ENCODE measurements at places on chromosomes 16 and 17.
A peak's percentile ranks its signal among the peaks of the same experiment; 100 is the strongest.

- DNase-seq = no peak
Observed at GRCh38 chr17:63595132-63595531, 5.6 kb upstream of the TACO1 start.

GRCh38 chr17:19292377-19292711, 55.2 kb downstream of the EPN2 start:
- DNase-seq = no peak

DNA sequence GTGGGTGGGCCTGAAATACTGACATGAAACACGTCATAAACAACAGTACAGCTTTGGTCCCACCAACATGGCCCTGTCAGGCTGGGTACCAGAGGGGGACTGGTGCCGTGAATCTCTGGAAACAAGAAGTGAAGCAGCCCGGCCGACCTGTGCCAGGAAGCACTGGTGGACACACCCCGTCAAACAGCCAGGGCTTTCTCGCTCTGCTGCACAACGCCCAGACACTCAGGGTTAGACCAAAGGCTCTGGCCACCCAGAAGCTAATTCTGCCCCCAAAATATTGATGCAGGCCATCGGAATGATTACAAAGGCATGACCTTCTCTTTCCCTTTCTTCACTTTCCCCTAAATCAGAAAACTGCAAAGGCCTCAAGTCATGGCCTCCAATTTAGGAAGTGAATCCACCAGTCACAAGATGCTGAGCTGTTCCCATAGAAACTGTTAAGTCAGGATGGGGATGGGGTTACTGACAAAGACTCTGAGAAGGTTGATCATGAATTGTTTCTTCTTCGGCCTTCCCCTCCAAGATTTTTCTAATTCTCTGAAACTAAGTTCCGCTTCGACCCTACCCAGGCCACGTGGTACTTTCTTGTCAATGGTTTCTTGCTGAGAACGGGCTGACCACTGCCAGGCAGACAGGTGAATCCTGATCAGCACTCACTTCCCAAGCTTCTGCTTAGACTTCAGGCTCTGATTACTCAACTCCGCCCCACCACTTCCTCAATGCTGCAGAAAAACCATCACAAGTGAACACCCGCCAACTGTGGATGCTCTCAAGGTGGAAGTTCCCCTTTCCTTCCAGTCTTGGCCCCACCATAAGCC, 6.7 kb downstream of the PITPNA start:
- no peak for DNase-seq

DNA sequence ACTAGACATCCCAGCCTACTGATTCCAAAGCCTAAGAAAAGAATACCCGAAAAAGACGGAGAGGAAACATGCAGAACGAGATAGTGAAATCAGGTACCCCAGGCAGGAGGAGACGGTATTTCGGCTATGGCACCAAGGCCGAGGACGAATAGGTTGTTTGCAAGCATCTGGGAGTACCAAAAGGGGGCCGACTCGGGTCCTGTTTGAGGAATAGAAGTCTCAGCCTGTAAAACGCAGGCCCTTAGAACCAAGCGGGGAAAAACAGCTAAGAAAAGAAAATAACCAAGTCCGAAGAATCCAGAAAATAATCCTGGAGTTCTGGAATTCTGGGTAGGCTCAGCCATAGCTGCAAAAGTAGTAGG, 537 bp downstream of the SLC35B1 start:
- no peak for DNase-seq

DNA sequence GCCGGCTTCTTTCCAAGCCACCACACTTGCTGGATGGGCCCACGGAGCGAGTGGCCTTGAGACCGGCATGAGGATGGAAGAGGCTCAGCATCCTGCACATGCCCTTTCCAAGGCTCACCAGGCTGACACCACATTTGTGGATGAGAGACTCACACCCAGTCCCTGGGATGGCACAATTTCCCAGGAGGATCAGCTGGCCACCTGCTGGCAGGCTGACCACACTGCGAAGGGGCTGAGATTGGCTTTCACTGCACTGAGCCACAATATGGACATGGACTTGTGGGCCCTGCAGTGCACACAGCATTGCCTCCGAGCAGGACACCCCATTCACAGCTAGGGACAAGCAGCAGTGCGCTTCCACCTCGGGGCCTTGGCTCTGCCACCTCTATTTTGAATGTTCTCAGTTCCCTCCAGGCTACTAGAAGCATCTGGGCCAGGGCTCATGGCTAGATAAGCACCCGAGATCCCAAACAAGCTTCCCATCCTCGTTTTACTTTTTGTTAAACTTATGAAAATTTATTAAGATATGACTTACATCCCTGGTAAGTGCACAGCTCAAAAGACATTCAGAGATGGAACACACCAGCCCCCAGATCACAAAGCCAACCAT, 25.3 kb upstream of the KSR1 start:
- DNase-seq = no peak

DNA sequence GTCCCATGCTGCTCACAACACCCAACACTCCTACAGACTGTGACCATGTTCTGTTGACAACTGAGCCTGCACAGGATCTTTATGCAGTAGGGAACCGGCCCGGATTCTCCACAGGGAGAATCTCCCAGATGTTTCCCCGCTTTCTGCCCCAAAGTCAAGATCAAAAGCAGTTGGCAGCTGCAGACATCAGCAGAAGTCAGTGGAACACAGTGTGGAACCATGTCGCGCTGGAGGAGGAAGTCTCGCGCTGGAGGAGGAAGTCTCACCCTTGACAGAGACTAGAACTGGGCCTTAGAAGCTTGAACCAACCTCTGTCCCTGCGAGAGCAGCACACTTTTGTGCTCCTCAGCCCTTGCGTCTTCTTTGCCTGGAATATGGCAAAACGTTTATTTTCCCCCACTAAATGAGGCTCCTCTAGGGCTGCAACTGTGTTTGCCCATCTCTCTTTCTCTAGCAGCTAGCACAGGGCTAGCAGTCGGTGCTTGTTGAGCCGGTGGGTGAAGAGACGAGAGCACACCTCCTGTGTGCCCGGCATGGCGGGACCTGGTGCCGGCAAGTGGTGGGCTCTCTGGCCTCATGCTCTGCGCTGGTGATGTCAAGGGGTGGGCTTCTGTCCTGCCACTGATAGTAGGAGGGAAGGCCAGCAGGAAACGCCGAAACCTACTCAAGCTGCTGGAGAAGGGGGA, 2.1 kb upstream of the MRC2 start:
- no peak for DNase-seq

DNA sequence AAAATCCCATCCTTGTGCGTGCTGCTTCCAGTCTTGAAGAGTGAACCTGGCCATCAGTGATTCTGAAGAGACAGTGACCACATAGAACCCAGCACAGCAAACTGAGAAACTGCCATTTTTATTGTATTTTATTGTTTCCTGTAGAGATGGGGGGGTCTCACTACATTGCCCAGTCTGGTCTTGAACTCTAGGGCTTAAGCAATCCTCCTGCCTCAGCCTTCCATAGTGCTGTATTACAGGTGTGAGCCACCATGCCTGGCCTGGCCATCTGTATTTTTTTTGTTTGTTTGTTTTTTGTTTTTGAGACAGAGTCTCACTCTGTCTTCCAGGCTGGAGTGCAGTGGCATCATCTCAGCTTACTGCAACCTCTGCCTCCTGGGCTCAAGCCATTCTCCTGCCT, 13.9 kb downstream of the CENPV start:
- DNase-seq = no peak

- no peak for DNase-seq
Observed at GRCh38 chr16:83031524-83031923, 404.8 kb downstream of the CDH13 start.

DNA sequence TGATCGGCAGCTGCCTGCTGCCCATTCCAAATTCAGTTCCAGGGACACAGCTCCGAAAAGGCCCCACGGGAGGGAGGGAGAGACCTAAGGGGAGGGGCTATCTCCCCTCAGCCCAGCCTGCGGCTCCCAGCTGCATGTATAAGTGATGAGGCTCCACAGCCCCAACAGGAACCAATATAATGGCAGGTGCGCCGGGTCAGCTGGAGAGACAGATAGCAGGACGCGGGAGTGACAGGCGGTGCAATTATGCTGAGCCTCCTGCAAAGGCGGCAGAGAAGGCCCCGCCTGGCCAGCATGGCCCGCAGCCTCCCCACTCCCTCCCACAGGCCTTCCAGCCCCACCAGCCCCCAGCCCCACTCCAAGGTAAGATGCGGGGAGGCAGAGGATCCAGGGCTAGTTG, 8.1 kb upstream of the C1QL1 start:
- no peak for DNase-seq

GRCh38 chr16:59121411-59122261, 387.5 kb upstream of the GOT2 start:
- DNase-seq = no peak

GRCh38 chr16:54210452-54211125, 76.0 kb downstream of the IRX3 start:
- no peak for DNase-seq

- no peak for DNase-seq
Observed at GRCh38 chr17:42704837-42705494, 22.6 kb downstream of the CNTNAP1 start.

- peak; percentile 39 for DNase-seq
Observed at GRCh38 chr17:60139438-60140285, 10.1 kb upstream of the CA4 start.

DNA sequence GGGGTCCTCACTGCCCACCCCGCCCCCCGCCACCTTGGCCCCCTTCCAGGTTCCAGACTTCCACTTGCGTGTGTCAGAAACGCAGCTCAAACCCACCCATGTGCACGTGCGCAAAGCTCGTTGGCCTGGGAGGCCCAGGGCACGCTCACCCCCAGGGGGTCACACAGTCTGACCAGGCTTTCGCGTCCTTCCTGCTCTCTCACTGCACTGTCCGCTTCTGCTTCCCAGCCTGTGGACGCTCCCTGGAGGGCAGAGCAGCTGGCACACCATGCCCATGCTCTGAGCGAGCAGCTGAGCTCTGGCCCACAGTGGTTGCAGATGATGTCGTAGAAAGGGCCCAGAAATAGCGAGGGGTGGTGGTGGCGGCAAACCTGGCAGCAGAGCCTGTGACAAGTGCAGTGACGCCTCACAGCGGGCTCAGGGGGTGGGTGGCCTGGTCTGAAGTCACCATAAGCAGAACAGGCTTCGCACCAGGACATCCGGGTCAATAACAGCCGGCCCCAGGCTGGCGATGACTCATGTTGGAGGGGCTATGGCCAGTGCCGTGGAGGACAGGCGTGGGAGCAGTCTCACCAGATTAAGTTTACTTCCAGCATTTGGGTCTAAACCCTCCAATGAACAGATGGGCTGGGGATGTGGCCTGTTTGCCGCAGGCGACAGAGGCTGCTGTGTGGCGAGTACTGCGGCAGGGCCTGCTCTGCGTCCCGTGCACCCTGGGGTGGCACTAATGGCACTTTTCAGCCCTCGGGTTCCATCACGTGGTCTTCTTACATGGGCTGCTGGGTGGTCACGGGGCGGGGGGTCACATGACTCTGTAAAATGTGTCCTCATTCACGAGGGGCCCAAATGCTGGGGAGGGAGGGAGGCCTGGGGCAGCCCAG, 49.0 kb downstream of the NT5M start:
- no peak for DNase-seq

DNA sequence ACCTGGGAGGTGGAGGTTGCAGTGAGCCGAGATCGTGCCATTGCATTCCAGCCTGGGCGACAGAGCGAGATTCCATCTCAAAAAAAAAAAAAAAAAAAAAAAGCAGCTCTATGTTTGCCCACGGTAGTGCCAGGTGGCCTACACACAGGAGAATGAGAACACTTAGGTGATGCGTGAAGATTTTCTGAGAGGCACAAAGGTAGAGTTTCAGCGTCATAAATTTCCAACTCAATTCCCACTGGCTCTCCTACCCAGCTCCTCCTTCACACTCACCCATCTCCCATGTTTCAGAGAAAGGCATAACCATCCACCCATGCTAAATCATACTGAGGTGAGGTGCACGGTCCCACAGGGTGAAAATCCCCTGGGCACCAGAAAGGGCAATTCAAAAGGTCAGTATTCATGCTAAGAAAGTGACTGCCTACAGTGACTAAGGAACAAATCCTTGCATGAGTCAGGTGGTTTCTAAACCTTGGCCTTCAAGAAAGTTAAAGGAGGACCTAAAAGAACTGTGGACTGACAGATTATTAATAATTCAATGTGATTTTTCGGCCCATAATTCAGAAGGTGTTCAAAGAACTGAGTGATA, 4.8 kb downstream of the DCAKD start:
- no peak for DNase-seq

GRCh38 chr16:81841722-81842121, 62.6 kb downstream of the PLCG2 start:
- DNase-seq = no peak

- no peak for DNase-seq
Observed at GRCh38 chr17:49573510-49574322, 2.0 kb upstream of the NXPH3 start.

DNA sequence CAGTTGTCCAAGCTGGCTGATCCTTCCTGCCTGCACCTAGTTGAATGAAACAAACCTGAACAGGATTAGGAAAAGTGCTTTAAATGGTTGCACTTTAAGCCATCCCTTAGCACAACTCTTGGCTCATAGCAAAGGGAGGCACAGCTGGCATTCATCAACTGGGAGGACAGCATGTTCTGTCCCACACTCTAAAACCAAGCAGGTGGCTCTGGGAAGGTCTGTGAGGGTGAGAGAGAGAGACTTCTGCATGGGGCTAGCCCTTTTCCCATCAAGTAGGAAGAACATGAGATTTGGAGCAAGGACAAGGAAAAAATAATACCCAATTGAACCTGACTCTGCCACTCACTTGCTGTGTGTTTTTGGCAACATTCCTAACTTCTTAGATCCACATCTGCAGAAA, 140.9 kb upstream of the CCL2 start:
- no peak for DNase-seq

- DNase-seq = no peak
Observed at GRCh38 chr17:73132085-73132492, 32.7 kb upstream of the SSTR2 start.

- no peak for DNase-seq
Observed at GRCh38 chr16:76931186-76931585, 259.8 kb upstream of the MON1B start.

GRCh38 chr16:86949116-86949515, 368.1 kb downstream of the C16orf95 start:
- DNase-seq = no peak

DNA sequence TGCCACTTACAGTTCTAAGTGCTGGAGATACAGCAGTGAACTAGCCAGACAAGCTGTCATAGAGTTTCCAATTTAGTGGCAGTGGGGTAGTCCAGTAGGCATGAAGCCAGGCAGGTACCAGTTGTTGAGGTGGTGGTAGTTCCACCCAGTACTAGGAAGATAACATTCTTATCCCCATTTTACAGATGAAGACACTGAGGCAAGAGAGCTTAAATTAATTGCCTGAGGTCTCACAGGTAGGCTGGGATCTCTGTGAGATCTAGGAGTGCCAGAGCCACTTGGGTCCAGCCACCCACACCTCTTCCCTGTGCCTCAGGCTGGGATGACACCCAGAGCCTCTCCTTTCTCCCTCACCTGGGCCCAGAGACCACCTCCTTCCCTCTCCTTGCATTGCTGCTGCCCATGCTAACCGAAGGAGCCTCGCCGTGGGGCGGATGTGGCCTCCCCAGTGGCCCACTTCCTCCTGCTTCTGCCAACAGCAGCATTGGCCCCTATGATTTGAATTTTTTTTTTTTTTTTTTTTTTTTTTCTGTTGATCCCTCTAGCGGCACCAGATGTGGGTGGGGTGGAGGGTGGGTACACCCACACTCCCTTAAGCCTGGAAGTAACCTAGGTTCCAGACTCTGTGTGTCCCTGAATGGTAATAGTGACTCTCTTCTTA, 114.0 kb downstream of the PRKCB start:
- peak; percentile 24 for DNase-seq

GRCh38 chr17:7041607-7042500, 2.0 kb downstream of the SLC16A11 start:
- DNase-seq = no peak

- DNase-seq = no peak
Observed at GRCh38 chr17:5794385-5794784, 210.1 kb upstream of the NLRP1 start.

Data from stimulated activated CD8-positive, alpha-beta memory T cell treated with anti-CD3 and anti-CD28 coated beads, Interleukin-7, amount 100 ng/mL, for 1 hour (primary cell).